ENCODE measurements at places on chromosomes 4 and X.

DNA sequence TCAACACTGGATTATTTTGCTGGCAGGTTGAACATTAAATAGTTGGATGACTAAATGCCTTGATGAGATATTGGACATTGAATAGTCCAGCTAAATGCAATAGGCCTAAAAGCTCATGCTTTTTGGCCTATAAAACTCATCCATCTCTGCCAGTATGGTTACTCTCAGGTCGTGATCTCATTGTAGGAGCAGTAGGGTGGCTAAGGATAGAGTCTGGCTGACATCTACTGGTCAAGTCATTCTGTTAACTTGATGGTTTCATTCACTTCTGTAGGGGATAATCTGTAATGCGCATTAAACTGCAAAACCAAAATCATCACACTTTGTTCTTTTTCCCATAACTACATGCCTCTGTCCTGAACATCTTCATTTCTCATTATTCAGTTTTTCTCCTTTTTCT is 227.0 kb downstream of the DKK2 start:
- DNase-seq: no peak

GRCh38 chr4:38456096-38456495 is 207.9 kb upstream of the KLF3 start:
- DNase-seq: no peak

GRCh38 chrX:153948002-153948466 is 3.6 kb upstream of the RENBP start:
- no peak for DNase-seq

DNA sequence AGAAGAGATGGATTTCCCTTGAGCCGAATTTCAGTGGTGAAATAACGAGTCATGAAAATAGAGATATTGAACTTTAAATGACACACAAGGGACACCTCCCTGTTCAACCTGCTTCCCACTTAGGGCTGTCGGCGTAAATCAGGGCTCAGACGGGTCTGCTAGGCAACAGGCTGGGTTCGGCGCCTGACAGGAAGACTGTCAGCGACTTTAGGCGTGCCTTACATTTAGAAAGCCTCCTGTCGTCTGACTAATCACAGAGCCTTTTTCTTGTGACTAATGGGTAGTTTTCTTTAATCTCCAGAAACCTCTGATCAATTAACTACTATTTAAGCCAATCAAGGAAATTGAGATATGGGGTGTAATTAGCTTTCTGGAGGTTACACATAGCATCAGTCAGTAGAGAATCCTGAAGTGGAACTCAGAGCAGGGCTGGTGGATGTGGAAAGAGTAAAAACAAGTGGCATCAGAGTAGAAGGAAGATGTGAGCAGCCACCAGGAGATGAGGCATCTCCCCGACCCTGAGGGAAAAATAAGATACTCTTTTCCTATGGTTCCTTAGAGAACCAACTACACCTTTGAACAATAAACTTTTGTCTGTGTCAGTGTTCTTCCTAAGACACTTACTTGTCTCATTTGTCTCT is 86.2 kb upstream of the HS3ST1 start:
- no peak for DNase-seq

DNA sequence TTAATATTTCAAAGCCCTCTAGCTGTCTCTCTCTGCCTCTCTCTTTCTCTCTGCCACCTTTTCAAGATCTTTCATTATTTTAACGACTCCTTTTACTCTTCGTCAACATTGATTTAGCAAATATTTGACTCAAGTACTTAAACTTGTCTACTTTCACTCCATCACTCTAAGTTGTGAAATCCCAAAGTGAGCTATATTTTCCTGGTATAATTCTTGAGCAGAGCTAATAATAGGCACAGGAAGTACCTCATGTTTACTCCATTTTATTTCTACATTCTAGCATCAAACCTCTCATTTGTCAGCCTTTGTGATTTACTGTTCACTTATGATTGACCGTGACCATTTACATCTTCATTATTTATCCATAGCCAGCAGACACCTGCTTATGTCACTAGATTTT is 482.5 kb downstream of the RPA4 start:
- DNase-seq: no peak

DNA sequence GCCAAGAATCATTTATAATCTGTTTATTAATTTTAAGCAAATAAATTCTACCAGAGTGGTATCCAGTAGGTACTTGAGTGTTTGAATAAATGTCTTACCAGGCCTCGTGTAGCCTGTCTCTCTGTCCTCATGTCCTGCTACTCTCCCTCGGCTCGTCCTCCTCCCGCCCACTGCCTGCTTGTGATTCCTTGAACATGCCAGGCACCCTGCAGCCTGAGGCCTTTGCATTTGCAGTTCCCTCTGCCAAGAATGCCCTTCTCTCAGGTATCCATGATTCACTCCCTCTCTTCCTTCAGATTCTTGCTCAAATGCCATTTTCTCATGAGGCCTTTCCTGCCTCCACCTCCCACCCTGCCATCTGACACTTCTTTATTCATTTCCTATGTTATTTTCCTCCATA is 209.7 kb upstream of the PRPS2 start:
- no peak for DNase-seq

DNA sequence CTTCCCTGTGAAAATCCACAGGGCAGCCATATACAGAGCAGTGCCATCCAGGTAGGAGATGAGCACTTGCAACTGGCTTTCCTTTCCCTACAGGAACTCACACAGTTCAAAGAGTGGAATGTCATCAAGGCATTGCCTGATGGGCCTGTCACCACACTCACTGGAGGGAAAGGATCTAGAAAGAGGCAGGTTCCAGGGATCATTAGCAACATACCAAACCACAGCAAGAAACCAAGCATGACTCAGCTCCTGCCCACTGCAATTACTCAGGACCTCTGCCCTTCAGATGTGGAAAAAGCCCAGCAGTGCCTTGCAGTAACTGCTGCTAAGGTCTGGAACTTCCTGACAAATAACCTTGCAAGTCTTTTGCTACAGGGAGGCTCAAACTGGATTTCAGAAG is 101.2 kb downstream of the ZNF674 start:
- DNase-seq: no peak

DNA sequence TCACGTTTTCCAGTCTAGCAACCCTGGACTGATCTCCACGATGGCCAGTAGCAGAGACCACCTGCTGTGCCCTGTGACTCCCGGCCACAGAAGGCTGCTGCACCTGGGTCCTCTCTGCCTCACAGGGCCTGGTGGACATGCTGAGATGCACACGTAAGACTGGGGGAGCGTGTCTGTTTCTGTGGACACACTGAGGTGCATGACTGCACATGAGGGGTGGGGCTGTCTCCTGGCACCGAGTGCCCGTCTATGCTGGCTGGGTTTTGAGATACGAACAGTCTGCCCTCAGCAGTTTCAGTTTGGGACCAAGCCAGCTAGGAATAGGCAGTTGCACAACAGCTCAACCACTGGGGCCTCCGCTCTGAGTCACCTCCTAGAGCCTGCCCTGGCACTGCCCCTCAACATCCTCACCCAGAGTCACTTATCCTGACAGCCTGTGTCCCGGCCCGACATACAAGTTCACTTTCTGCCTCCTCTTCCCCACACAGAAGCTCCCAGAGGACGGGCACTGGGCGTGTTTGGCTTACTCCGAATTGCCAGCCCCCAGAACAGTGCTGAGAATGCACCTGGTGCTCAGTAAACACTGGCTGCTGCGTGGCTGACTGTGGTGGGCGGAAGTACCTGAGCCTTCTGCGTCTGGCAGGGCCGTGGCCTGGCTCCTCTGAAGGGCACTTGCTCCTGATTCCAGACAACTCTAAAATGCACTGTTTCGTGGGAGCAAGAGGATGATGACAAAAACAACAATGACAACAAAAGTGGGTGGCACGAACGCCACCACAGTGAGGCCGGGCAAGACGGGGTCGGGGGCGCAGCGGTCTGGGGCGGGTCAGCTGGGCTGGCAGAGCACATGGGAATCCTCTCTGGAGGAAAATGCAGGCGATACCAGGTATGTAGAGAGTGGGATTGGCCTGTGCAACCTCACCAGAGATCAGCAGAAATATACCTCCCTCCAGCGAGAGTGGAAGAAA is 30.9 kb downstream of the RNF212 start:
- no peak for DNase-seq

DNA sequence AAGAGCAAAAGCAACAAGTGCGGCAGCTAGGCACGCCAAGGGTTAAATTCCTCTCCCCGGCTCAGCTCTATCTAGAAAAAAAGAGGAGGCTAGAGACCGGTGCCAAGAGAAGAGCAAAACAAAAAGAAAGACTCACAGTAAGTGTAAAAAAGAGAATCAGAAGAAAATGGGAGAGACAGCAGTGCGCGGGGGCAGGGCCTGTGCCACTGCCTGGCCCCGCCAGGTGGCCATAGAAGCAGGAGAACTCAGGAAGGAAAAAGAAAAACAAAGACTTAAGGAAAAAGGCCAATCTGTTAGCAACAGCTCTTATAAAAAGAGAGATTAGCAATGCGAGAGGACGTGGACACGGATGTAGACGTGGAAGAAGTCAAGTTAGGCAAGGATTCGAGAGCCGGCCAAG is 3.2 kb downstream of the ACOX3 start:
- no peak for DNase-seq

- no peak for DNase-seq
Measured at GRCh38 chrX:107748506-107748905, 27.1 kb downstream of the TSC22D3 start.

DNA sequence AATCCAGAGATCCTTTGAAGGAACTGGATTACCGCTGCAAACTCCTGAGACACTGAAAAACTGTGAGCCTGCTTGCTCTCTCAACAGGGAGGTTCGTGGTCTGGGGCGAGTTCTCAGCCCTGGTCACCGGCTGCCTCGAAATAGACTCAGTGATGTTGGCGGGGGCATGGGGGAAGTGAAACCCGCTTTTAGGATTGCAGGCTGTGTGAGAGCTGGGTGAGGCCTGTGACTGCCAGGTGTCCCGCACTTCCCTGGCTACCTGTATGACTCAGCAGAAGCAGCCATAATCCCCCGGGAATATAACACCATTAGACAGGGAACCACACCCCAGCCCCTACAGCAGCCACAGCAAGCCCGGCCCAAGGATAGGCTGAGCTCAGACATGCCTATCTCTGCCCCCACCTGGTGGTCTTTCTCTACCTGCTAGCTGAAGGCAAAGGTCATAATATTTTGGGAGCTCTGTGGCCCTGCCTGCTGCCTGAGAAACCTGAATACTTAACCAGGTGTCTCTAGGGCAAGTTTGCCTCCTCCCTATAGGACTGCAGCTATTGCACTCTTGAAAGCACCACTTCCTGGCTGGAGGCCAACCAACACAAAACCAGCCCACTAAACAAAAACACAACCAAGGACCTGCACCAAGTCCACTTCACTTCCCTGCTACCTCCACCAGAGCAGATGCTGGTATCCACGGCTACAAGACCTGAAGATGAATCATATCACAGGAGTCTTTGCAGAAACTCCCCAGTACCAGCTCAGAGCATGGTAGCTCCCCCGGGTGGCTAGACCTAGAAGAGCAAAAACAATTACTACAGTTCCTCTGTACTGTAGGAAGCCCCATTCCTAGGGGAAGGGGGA is 202.0 kb downstream of the RRAGB start:
- DNase-seq: no peak

GRCh38 chr4:5019274-5019673 is at the start of gene CYTL1:
Gene CYTL1 (minus strand): TSS chr4:5019458. CDS start chr4:5019445, 13 bp downstream.
- DNase-seq: no peak

- no peak for DNase-seq
Measured at GRCh38 chr4:99783940-99784339, 32.7 kb upstream of the DAPP1 start.

Measured in stimulated activated CD8-positive, alpha-beta memory T cell treated with anti-CD3 and anti-CD28 coated beads, Interleukin-7, amount 100 ng/mL, for 24 hours (primary cell).